ENCODE measurements at places on chromosomes 4 and X.

- no peak for DNase-seq
These were observed 23.2 kb upstream of the HOPX start for GRCh38 chr4:56704089-56704871.

- DNase-seq: no peak
These were observed 30.3 kb upstream of the TMSB15B start for GRCh38 chrX:103932133-103932532.

DNA sequence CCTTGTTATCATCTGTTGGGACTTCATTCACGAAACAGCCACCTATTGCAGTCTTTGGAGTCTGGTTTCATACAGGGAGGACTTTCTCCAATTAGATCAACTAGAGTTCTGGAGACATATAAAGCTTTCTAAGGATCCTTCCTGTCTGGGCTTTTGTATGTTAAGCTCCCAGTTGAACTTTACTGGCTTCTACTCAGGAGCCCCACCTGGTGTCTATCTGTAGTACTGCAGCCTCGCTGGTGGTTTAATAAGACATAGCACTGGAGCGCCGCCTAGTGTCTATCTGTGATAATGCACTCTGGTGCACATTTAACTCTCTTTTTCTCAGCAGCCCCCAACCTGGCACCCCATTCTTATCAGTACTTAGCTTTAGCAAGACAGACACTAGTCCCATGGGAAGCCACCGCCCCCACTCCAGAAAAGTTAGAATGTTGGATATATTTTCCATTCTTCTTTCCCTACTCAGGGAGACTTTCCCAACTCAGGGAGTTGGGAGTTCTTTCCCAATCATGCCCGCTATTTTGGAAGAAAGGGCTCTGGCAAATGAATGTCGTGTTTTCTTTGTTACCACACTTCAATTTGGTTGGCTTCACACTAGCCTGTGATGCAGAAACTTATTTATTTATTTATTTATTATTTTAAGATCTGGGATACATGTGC lies 36.9 kb upstream of the SYTL4 start:
- DNase-seq: peak; percentile 53

DNA sequence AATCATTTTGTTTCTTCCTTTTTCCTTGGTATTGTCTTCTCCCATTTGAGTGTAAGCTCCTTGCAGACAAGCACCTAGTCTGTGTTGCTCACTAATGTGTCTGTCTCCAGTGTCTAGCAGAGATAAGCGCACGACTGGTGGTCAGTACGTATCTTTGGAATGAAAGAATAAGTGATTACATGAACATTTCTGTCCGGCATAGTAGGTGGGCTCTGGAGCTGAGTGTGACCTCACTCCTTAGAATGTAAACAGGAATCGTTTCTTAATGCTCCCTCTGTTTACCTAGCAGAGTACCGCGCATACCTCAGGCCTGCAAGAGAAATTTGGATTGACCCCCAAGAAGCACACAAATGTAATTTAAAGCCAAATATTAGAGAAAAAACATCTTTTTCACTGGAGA lies 235.4 kb downstream of the MAML3 start:
- no peak for DNase-seq

GRCh38 chr4:1462768-1463075 lies 56.5 kb upstream of the NKX1-1 start:
- no peak for DNase-seq

- no peak for DNase-seq
These were observed 113.4 kb downstream of the SCLT1 start for GRCh38 chr4:128979934-128980333.

GRCh38 chr4:1249731-1250526 lies 999 bp upstream of the CTBP1 start:
- peak; percentile 24 for DNase-seq

DNA sequence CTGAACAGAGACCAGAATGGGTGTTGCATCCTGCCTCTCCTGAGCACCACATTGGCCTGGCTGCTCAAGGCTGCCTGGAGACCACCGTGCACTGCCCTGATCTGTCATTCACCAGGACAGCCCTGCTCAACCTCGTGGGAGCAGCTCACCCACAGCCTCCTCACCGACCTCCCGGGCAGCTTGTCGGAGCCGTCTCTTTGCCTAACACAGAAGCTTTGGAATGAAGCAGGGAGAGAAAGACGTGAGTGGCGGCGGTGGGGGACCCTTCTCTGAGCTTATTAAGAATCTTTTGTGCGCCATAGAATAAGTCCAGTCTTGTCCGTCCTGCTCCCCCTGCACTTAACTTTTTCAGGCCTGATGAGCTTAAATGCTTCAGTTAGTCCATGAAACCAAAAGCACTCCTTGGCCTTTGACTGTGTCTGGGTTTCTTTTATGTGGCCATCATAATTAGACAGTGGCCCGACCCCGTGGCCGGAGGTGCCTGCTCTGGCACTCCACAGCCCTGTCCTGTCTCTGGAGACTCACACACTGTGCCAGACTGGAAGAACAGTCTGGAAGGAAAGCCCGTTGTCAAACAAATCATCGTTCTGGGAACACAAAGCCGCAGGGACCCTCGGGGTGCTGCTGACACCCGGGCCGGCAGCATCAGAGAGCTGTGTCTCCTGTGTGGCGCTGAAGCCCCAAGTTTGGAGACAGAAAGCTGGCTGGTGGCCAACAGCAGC lies 192.8 kb downstream of the BCOR start:
- DNase-seq: no peak

GRCh38 chrX:22520128-22520828 lies 247.6 kb downstream of the CBLL2 start:
- no peak for DNase-seq

DNA sequence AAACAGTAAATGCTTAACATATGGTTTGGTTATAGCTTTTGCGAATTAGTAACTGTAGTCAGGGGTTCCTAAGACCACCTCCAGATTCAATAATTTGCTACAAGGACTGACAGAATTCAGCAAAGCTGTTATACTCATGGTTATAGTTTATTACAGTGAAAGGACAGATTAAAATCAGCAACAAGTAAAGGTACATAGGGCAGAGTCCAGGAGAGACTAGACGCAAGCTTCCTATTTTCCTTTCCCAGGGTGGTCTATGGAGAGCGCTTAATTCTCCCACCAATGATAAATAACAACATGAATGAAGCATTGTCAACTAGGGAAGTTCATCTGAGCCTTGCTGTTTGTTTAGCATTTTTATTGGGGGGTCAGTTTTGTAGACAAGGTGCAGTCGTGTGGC lies 5.9 kb downstream of the NSUN7 start:
- no peak for DNase-seq

GRCh38 chrX:93637591-93637990 lies 35.8 kb downstream of the NAP1L3 start:
- DNase-seq: no peak

- DNase-seq: no peak
These were observed 5.3 kb upstream of the CFP start for GRCh38 chrX:47634871-47635575.

GRCh38 chrX:68931345-68931744 lies 102.5 kb downstream of the EFNB1 start:
- no peak for DNase-seq

GRCh38 chr4:81351654-81352445 lies 119.9 kb downstream of the RASGEF1B start:
- no peak for DNase-seq

DNA sequence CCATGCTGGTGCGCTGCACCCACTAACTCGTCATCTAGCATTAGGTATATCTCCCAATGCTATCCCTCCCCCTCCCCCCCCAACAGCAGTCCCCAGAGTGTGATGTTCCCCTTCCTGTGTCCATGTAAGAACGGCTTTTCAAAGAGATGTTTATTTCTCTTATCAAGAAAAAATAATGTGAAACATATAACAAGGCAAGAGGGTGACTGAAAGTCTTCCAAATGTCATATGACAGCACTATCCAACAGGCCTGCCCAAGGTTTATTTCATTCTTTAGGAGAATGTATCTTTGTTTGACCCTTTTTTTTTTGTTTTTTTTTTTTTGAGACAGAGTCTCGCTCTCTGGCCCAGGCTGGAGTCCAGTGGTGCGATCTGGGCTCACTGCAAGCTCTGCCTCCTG lies 29.9 kb upstream of the REPS2 start:
- DNase-seq: no peak

- DNase-seq: no peak
These were observed 53.8 kb downstream of the SYNPO2 start for GRCh38 chr4:118942465-118942864.

DNA sequence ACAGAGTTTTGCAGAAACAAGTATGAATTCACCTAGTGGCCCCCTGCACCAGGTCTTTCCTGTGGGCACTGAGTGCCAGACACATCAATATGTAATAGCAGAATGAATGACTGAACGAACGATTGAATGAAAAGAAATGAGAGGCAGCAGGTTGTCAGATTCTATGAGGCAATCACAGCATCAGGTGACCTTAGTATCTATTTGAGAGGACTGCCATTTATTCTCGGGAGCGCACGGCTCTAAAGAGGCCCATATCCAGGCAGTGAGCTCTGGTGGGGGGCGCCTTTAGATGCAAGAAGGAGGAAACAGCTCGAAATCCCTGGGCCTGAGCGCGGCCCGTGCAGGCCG lies 528 bp upstream of the SLC25A4 start:
- no peak for DNase-seq

DNA sequence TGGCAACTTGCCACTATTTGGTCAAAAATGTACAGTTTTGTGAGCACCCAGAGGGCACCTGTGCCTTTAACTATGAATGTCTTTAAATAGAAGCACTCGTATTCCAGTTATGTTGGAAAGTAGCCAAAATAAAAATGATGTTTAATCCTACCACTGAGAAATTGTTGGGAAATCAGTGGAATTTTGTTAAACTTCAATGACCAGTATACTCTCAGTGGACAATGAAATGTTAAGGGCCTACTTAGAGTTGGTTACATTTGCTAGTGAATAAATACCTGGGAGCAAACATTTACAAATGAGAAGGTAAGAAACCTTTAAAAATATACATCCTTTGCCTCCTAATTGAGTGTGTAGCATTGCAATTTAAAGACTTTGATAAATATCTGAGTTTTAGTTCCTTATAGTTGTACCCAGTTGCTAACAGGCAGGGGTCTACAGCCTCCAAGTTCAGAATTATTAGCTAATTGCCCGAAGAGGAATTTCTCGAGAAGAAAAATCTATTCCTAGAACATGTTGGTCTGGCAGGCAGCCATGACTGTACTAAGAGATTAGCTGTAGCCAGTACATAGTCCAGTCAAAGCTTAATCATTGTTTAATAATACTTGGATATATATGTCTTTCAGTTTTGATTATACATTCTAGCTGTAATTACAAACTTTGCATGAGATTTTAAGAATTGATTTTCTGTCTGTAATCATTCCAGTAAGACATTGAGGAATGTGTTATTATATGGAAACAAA lies 93.2 kb downstream of the IL1RAPL2 start:
- DNase-seq: no peak

DNA sequence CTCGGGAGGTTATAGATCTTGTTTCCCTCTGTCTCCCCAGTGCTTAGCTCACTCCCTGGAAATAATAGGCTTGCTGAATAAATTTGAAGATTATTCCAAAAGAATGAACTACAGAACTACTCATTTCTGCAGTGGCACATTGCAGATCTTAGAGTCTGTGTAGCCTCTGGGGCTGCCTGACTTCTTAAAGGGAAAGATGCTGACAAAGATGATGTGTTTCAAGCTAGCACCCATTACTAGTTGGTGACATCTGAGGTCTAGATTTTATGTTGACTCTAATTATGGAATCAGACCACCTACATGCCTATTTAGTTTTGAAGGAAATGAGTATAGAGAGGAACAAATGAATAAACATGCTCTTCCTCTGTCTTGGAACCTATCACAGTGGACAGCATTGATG lies 123.7 kb upstream of the KCNIP4 start:
- DNase-seq: no peak

DNA sequence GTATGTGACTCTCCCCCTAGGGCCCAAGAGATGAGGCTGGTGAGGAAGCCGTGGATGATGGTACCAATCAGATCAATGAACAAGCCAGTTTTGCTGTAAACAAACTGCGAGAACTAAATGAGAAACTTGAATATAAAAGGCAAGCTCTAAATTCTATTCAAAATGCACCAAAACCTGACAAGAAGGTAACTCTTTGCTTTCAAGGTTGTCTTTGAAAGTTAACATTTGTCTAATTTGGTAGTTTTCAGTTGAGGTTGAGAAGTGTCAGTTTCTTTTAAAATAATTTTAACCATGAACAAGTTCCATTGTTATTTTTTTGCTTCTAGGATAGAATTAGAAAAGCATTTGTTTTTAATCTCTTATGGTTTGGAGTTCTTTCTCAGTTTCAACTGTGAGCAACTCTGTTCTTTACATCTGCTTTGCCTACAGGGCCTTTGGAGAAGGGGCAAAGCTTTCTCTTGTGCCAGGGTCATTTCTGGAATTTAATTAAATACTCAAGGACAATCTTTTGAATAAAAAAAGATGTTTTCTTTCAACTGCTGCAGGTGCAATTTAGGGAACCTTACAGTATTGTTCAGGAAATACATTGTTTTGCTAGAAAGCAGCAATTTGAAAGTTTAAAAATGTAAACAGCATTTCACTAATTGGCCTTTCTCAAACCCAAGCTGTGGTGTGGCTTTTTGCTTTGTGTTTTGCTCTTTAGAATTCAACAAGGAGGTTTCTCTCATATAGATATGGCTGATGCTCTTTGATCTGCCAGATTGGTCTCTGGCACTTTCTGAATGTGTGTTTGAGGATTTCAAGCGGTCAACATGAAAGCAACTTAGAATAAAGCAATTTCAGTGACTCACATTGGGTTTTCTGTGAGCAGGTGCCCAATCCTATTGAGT lies 62.9 kb downstream of the LRP2BP start:
- DNase-seq: no peak

GRCh38 chr4:137039370-137039769 lies 492.9 kb downstream of the PCDH18 start:
- no peak for DNase-seq

GRCh38 chrX:108088511-108088910 lies 2.8 kb downstream of the PSMD10 start:
- no peak for DNase-seq

DNA sequence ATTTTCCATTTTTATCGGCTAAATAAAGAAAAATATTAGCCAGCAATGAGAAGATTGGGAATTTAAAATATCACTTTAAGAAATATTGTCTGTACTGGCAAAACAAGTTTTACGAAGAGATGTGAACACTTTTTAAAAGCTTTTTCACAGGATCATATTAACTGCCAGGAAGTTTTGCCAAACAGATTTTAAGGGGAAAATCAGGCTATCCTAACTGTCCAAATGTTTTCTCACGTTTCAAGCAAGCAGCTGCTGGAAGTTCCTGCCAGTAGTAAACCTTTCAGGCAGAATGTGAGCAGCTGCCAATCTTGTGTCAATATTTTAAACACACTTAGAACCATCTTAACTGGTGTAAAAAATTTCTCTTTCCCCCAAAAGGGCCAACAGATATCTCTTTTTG lies 101.1 kb downstream of the ADGRL3 start:
- no peak for DNase-seq

- DNase-seq: no peak
These were observed 39.0 kb upstream of the ALG13 start for GRCh38 chrX:111641969-111642368.

DNA sequence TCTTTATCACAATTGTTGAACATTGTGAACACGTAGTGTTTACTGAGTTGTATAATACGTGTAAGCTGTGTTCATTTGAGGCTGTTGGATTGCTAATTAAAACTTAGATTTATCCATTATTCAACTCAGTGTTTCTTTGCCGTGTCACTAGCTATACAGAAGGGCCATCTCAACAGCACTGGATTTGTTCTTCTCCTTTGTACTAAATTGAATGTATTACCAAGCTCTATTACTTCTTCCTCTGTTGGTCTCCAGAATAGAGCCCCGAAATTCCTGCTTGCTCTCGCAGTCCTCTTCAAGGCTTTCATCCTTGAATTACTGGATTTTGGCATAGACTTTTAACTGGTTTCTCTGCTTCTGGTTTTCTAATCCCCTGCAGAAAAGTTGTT lies 182.8 kb downstream of the BMPR1B start:
- DNase-seq: no peak

Data from stimulated activated CD8-positive, alpha-beta memory T cell treated with anti-CD3 and anti-CD28 coated beads, Interleukin-15, amount 100 ng/mL, for 4 hours (primary cell).